Sciatic nerve (tissue), 2 donors: ENCODE measurements at places on chromosomes 6 and 20. TPM values are rescaled to one million over a fixed set of nuclear protein-coding genes. Genes with fewer than 3 reads are reported as not detected.

GRCh38 chr6:14459315-14459714 is 341.7 kb downstream of the CD83 start:
- no peak for DNase-seq

DNA sequence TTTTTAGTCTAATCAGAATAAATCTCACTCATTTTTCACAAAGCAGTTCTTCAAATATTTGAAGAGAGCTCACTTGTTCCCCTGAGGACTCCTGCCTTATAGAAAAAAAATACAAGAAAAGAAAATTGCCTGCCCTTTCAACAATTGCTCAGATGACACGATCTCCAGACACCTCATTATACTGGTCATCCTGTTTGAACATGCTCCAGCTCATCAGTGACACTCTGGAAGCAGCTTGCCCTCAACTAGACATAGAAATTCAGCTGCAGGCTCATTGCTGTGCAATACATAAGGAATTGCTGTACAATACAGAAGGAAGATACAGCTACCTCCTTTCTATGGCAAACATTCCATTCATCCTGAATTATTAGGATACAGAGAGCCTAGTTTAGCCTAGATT is 73.1 kb downstream of the OPN5 start:
- no peak for DNase-seq

GRCh38 chr6:34115403-34115795 is 30.5 kb downstream of the GRM4 start:
- no peak for DNase-seq

DNA sequence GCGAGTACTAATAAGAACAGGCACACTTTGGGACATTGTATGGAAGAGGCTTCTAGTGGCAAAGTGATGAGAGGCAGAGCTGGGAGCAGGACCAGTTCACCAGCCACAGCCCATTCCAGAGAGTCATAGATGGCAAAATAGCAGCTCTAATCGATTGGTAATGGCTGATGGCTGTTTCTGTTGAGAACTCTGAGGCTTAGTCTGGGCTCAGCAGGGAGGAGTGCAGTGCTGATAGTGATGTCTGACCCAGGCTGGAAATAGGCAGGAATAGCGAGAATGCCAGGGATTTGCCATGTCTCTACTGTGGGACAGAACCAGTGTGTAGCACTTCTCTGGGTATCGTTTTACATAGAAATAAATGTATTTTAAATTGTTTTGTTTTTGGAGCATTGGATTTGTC is 620.0 kb upstream of the FLRT3 start:
- DNase-seq, result no peak

- no peak for DNase-seq
Observed at GRCh38 chr6:40408786-40409542, 178.2 kb downstream of the LRFN2 start.

DNA sequence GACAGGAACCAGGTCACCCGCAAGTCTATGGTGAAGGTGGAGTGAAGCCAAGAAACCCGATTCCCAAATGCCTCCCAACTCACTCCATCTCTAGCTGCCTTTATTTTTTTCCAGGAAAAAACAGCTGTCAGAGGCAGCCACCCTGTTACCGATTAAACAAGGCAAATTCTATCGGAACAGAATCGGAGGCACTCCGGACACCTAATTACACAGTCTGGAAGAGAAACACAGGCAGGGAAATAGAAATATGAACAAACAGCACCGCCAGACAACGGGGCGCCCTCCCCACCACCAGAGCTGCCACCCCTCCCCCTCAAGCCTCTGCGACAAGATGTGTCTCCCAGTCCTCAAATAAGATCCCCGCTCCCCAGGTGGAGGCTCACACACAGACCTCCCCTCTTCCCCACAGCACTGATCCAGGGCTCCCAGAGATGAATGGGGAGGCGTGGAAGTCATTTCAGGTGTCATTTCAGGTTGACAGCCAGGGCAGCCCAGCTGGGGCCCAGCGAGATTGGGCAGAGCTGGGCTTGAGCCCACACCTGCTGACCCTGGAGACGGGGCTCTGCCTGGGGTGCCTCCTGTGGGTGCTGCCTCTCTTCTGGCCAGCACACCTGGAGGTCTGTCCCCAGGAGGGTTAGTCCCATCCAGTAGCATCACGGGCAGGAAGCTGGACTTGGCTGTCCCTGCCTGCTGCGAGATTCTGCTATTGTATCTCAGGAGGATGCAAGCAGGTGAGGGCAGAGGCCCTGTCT is 19.8 kb upstream of the VSTM2L start:
- no peak for DNase-seq

DNA sequence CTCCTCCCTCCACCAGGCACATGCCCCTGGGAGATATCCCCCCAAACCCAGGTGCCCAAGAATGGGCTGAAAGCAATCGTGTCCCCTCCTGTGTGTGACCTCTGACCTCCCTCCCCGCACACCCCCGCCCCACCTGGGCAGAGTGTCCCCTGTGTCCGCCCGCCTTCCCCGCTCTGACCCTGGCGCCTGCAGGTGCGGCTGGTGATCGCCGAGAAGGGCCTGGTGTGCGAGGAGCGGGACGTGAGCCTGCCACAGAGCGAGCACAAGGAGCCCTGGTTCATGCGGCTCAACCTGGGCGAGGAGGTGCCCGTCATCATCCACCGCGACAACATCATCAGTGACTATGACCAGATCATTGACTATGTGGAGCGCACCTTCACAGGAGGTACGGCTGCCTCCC is 9.9 kb downstream of the GDAP1L1 start:
- DNase-seq, result no peak

DNA sequence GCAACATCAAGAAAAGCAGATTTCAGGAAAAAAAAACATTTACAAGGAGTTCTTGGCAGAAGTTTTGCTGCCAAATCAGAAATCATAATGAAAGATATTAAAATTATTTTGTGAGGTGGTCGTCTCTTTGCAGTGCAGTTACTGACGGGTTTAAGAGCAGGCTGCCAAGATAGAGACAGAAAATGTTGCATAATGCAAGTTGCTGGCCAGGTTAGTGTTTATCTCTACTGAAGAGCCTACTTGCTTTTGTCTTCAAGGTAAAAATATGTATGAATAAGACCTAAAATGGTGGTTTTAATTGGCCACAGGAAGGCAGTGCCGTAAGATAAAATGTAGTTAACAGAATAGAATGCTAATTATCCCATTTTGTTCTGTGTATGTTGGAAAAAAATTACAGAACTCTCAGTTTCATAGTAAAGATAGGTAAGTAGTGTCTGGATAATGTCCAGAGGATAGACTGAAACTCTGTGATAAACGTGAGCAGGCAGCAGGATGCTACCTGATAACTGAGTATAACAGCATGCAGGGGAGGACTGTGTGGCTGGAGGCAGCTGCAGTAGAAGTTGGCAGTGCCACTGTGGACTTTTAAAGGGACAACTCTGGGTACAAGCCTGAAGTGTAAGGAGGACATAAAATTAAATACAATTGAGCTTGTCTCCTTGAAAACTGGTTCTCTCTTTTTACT is 13.9 kb downstream of the FOXO3 start:
- DNase-seq, result no peak

GRCh38 chr6:121879149-121879548 is 443.7 kb downstream of the GJA1 start:
- DNase-seq, result no peak

DNA sequence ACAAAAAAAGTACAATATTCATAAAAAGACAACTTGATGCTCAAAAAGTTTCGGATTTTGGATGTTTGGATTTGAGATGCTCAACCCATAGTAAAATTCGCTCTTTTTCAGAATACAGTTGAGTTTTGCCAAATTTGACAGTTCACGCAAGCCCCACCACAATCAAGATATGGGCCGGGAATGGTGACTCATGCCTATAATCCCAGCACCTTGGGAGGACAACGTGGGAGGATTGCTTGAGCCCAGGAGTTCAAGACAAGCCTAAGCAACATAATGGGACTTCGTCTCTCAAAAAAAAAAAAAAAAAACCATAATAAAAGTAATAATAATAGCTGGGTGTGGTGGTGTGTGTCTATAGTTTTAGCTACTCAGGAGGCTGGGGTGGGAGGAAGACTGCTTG is 51.3 kb downstream of the PHF20 start:
- no peak for DNase-seq

- no peak for DNase-seq
Observed at GRCh38 chr20:4919047-4919704, 82.1 kb downstream of the SLC23A2 start.

GRCh38 chr6:135191508-135192255 is 10.6 kb downstream of the MYB start:
- no peak for DNase-seq

DNA sequence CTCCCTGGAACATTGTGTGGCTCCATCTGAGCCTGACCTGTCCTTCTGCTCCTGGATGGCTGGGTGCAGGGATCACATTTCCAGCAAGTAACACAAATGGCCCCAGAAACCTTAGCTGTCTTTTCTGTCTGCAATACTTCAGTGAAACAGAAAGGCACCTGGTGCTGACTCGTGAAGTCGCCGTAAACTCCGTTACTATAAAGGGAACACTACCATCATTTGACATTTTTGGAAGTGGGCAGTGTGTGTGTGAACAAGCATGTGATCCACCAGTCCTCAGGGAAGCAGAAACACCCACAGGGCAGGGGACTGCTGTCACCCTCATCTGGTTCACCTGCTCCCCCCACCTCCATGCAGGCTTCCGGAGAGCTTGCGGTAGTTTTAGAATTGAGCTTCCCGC is 23.9 kb downstream of the SERPINB6 start:
- DNase-seq, result no peak

The SLC17A2 gene
- not detected for total RNA-seq

The SOX4 gene
- 18.6 TPM for total RNA-seq

The SPDEF gene
- not detected for total RNA-seq

The TREM1 gene
- 9.8 TPM for total RNA-seq

The DPPA5 gene
- total RNA-seq, result not detected

The FRS3 gene
- 6.5 TPM for total RNA-seq

The NOX3 gene
- total RNA-seq, result not detected

The RPS6KA2 gene
- total RNA-seq, result 69.9 TPM

The LY6G6F gene
- not detected for total RNA-seq

The TPBG gene
- total RNA-seq, result 15.5 TPM

The KIF25 gene
- total RNA-seq, result 1.6 TPM

The SRMS gene
- total RNA-seq, result not detected
